ENCODE measurements at places on chromosomes 1 and 21. TPM values are rescaled to one million over a fixed set of nuclear protein-coding genes. Genes with fewer than 3 reads are reported as not detected.

GRCh38 chr1:48019714-48020315 is 22.6 kb upstream of the TRABD2B start:
- peak; percentile 90 for DNase-seq

UBL4B gene
- total RNA-seq = 0.19 TPM

DNA sequence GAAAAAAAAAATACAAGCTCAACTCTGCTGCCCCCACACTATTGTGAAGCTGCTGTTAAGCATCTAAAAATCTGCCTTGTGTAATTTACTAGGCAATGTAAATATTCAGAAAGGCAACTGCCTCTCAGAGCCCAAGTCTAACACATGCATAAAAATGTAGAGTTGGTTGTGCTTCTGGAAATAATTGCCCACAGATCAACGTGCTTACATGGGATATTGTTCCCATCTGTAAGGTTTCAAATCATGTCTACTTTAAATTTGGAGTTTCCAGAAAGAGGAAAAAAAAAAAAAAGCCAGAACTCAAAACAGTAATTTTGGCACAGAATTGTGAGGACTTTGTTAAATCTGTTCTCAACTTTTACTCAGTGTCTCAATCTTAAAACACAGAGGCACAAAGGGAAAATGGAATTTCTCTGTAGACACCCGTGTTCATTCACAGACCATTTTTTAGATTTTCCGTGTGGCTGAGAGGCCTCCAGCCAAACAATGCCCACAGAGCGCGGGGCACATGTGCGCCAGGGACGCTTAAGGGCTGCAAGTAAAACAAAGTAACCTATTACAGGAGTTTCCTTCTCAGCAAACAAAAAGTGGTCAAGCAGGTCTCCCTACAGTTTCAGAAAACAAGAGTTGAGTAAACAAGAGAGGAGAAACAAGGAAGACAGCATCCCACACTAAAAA is 115.5 kb downstream of the RERE start:
- DNase-seq = no peak

- no peak for DNase-seq
These were observed 110.3 kb downstream of the PTPN14 start for GRCh38 chr1:214441119-214441518.

- DNase-seq = no peak
These were observed 60.5 kb downstream of the C21orf91 start for GRCh38 chr21:17758683-17759082.

All from posterior vena cava (tissue), 2 donors.